ENCODE measurements at places on chromosomes 6 and 20. TPM values are rescaled to one million over a fixed set of nuclear protein-coding genes. Genes with fewer than 3 reads are reported as not detected.

GRCh38 chr6:109795994-109796555, 105.0 kb downstream of the FIG4 start:
- peak; percentile 76 for DNase-seq

DNA sequence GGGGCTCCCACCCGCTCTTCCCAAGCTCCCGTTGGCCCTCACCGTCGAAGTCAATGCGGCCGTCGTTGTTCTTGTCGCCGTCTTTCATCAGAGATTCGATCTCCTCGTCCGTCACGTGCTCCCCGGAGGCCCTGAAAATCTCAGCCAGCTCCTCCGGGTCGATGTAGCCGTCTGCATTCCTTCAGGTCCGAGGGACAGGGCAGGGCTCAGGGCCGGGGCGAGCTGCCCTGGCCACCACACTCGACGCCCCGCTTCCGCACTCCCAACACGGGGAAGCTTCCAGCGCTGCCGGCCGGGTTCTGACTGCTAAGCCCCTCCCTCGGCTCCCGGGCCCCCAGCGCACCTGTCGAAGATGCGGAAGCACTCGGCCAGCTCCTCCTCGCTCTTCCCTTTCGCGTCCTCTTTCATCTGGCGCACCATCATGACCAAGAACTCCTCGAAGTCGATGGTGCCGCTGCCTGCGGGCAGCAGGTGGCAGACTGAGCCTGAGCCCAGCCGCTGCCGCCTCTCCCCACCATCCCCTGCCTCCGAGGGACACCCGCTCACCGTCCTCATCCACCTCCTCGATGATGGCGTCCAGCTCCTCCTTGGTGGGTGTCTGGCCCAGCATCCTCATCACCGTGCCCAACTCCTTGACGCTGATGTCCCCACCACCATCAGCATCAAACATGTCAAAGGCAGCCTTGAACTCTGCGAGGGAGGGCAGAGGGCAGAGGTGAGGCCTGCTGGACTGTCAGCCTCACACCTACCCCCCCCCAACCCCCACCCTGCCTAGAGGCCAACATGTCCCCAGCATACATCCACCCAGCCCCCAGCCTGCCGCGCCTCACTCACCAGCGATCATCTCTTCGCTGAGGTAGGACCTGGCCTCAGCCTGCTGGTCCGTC, 2.9 kb downstream of the TNNC2 start:
- peak; percentile 72 for DNase-seq

DNA sequence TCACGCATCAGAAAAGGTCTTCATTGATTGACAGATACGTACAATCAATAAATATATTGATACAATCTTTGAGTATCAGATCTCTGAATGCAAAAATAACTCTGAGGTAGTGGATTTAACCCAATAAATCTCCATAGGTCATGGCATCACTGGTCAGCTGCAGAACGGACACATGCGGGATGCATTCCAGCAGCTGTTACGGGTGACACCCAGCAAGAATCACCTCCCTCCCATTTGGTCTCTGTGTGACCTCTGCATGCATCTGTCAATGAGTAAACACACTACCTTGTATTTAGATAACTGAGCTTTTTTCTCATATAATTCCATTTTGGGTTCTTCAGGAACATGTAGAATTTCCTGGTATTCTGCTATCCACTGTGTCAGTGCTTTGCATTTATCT, 285.4 kb downstream of the SYNE1 start:
- no peak for DNase-seq

- no peak for DNase-seq
Observed at GRCh38 chr20:58869662-58870227, 17.2 kb downstream of the GNAS start.

DNA sequence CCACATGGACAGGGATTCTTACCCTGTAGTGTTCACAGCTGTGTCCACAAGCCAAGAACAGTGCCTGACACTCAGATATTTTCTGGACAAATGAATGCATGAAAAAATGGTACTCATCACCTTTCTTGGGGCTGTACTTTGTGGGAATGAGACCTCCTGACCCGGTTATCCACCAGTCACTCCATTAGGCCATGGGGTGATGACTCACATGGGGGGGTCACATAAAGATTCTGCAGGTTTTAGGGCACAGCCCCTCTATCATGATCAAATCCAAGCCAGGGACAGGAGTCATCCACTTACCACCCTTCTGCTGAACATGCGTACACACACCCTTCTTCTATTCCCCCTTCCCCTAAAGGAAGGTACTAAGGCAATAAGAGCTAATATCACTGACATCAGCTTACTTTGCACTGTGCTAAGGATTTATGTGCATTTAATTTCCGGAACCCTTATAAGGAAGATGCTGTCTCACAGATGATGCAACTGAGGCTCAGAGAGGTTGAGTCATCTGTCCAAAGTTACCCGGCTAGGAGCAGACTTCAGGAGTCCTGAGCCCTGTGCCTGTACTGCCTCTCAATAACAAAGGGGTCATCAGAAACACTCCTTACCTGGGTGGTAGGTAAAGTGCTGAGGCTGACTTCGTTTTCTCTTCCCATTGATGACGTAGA, 107.8 kb downstream of the NFATC2 start:
- no peak for DNase-seq

GRCh38 chr20:45350217-45350616, 2.0 kb upstream of the SDC4 start:
- DNase-seq = no peak

GRCh38 chr6:118810420-118811027, 83.4 kb upstream of the ASF1A start:
- no peak for DNase-seq

The RNF114 gene
- 69.4 TPM for total RNA-seq

The IP6K3 gene
- total RNA-seq = under 0.01 TPM
